Suppressor macrophage treated with lipopolysaccharide for 1 hour (primary cell): ENCODE measurements at places on chromosomes 3 and 15.
A peak's percentile ranks its signal among the peaks of the same experiment; 100 is the strongest.

DNA sequence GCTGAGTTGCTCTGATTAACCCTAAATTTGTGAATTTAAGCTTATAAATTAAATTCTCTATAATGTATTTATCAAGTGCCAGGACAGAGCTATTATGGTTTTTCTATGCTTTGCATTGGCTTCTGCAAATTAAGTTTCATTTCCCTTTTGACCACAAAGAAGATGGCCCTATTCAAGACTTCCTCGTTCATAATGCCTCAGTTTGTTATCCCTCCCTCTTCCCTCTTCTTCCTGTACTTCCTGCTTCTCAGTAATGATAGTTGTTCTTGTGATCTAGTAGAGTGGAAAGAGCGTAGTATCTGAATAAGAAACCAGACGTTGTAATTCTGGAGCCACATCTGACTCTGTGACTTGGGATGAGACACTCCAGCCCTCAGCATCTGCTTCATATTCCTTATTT lies 118.7 kb downstream of the CACNA1D start:
- DNase-seq = peak; percentile 85

DNA sequence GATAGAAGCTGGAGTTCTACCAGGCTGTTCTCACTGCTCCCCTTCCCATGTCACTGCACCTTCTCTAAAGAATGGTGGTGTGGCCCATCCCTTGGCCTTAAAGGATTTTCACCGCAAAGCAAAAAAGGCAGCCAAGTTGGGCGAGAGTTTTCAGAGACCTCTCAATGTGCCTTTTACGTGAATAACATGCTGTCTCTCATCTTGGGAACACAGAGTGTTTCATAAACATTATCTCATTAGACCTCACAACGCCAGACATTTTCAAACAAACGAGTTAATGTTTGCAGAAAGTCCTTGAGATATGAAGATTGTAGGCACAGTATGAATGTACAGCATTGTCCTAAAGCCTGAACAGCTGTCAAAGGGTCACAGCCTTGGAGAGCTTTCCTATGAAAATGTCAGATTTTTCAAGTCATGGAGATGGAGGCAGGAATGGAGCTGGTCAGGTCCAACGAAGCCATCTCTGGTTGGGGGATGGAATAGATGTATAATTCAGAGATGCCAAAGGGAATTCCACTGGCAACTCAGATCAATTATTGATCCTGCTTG lies 21.3 kb downstream of the TM4SF1 start:
- no peak for DNase-seq

- no peak for DNase-seq
These were observed 442.4 kb downstream of the MCTP2 start for GRCh38 chr15:94673801-94674200.

DNA sequence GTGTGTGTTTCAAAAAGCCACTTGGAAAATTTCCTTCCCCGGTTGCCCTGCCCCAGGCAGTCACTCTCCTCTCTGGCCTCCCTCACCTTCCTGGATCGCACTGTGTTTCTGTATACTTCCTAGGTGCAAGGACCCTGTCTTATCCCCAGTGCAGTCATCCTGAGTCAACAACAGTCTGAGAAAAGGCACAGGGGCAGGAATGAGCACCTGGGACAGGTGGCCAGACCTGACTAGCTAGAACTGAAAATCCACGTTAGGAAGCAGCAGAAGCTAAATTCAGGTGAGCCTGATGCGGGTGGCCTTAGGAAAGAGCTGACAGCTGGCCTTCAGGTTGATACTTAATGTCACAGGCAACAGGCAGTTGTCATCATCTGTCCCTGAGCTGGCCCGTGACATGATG lies 62.9 kb upstream of the VGLL4 start:
- no peak for DNase-seq

DNA sequence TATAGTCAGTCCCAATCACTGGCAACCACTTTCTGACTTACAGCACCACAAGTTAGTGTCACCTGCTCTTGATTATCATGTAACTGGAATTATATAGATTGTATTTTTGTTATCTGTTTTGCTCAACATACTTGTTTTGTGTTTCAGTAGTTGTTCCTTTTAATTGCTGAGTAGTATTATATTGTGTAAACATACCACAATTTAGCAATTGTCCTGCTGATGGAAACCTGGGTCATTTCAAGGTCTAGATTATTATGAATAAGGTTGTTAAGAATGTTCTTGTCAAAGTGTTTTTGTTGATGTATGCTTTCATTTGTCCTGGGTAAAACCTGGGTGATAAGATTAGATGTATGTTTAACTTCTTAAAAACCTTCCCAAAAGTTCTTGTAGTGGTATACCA lies 82.1 kb upstream of the MELTF start:
- no peak for DNase-seq

DNA sequence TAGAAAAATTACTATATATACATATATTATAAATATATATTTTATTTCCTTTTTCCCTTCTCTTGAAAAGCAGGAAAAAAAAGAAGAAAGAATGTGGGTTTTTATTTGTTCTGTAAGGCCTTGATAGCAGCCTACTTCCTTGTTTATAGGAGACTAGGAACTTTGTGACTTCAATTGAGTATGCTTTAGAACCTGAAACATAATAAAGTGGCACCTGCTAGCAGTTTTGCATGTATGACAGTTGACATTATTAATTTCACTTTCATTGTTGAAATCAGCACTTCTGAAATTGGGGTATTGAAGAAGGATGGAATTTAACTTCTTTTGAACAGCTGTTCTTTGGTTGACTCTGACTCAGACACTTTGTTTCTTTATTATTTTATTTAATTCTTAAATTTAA lies 56.9 kb downstream of the GLCE start:
- DNase-seq = no peak
